Globus pallidus (tissue), 1 donor: ENCODE measurements at places on chromosomes 12 and 14.

- DNase-seq: no peak
These were observed 447.2 kb downstream of the SNAPC1 start for GRCh38 chr14:62209287-62209899.

GRCh38 chr14:73375861-73376260 lies 82.5 kb downstream of the NUMB start:
- DNase-seq: no peak

DNA sequence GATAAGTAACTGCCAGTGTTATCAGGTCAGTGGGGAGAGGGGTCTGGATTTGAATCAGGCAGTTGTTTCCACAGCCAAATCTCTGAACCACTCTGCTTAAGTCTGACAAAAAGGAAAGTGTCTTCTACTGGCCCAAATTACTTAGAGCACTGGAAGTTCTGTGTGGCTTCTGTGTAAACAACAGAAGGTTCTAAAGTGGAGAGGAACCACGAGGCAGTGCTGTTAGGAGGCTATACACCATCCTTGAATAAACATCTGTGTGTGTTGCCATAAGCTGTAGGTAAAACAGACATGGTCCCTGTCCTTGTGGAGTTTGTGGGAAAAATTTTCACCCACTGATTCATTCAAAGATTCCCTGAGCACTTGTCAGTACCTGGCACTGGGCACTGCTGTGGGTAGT lies 50.0 kb downstream of the GALNT4 start:
- DNase-seq: no peak

- DNase-seq: no peak
These were observed 311.9 kb downstream of the DUSP6 start for GRCh38 chr12:89040146-89040964.

- peak; percentile 83 for DNase-seq
These were observed 227.7 kb upstream of the NPAS3 start for GRCh38 chr14:32710731-32711680.
